ENCODE measurements at places on chromosomes 13 and 19.

DNA sequence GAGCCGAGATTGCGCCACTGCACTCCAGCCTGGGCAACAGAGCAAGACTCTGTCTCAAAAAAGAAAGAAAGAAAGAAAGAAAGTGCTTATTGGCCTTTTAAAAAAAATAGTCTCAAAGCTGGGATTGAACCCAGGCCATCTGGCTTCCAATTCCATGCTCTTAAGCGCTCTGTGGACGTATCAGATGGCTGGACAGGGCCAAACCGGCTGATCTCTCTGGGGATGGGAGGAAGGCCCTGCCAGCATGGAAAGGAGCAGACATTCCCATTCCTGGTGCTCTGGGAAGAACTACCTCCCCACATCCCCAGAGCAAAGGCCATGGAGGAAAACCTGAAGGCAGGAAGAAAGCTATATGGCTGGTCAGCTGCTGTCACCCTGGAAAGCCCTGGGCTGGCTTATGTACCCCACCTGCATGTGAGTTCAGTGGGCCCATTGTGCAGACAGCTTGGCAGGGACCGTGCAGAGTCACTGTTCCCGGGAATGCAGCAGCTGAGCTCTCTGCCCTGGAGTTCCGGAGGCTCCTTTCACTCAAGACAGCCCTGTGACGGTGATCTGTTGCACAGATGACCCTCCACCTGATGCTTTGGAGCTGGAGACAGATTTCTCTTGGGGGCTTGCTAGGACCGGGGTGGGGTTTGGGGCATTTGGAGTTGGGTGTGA, 84.3 kb downstream of the SIPA1L3 start:
- no peak for DNase-seq

DNA sequence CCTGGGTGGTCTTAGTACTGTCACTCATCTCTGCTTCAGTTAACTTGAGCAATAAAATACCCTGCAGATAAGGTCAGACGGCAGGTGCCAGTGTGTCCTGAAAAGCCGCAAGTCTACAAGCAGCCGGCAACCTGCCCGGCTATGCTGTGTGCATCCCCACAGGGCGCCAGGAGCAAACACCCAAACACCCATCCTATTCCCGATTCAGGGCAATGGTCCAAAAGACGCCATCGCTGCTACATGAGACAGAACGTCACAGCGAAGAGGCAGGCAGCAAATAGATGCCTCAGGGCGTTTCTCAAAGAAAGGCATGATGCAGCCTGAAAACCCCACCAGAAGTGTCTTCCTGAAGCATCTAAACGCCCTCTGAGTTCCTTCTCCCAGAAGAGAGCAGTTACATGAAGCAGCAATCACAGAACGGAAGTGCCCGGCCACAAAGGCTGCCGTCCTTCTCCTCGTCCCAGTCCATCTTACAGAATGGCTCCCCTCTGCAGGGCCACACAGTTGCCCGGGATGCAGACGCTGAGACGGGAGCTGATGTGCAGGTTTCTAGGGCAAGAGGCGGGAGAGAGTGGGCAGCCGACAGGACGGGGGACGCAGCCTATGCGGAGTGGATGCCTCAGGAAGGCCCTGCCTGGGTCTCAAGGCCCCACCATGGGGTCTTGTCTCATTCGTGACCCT, 35.1 kb downstream of the RASA3 start:
- DNase-seq: no peak

DNA sequence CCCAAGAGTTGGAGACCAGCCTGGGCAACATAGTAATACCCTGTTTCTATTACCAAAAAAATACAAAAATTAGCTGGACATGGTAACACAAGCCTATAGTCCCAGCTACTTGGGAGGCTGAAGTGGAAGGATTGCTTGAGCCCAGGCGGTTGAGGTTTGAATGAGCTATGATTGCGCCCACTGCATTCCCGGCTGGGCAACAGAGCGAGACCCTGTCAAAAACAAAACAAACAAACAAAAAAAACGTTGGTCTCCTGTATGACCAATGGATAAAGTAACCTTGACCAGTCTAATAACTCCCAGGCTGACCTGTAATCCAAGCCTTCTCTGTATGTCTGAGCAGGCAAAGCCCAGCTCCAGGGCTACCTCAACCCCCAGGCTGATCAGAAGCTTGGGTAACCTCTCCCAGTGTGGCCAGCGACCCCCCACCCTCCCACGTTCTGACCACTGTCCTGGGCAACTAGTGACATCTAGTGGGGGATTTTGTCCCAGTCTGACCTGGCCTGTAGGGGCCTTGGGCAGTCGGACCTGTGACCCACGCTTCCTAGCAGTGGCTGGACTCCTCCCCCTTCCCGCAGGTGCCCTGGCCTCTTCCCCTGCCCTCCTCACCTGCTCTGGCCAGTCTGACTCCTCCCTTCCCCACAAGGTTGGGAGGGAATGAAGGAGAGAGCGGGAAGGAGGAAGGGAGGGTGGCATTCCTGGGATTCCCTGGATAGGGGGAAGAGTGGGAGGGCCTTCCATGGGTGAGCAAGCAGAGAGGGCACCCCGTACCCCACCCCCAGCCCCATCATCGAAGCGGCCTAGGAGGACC, 1.0 kb upstream of the BCAM start:
- DNase-seq: no peak

GRCh38 chr19:46962030-46962570, 57.5 kb upstream of the NPAS1 start:
- no peak for DNase-seq

GRCh38 chr13:29852472-29853054, 2.1 kb upstream of the UBL3 start:
- no peak for DNase-seq
